ENCODE measurements at places on chromosomes 6 and 20.

DNA sequence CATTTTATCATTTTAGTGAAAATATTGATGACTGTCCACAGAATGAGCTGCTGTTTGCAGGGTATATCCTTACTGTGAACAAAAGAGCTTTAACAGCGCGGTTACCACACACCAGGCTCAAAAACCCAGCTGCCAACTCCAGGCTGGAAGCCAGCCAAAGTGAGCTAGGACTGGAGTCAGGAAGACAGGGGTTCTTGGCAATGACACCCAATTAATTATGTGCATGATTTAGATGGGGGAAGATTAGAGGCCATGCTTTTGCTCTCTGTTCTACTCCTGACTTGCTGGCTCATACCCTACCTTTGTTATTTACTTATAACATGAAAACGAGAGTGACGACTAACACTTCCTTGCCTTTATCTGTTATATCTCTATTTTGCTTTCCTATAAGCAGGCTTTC is 128.9 kb upstream of the SHLD1 start:
- DNase-seq, result no peak

- peak; percentile 7 for DNase-seq
Measured at GRCh38 chr6:24126586-24127192, 674 bp downstream of the NRSN1 start.

DNA sequence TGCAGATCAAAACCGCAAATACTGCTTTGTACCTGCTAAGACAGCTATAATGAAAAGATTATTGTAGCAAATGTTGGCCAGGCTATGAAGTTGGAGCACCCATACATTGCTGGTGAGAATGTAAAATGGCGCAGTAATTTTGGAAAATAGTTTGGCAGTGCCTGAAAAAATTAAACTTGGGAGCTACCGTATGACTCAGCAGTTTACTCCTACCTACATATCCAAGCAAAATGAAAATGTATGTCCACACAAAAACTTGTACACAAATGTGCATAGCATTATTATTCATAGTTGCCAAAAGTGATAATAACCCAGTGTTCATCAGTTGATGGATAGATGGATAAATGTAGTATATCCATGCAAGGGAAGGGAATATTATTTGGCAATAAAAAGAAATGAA is 13.3 kb downstream of the DSTN start:
- DNase-seq, result no peak

GRCh38 chr6:57432157-57432556 is 114.7 kb downstream of the PRIM2 start:
- no peak for DNase-seq

DNA sequence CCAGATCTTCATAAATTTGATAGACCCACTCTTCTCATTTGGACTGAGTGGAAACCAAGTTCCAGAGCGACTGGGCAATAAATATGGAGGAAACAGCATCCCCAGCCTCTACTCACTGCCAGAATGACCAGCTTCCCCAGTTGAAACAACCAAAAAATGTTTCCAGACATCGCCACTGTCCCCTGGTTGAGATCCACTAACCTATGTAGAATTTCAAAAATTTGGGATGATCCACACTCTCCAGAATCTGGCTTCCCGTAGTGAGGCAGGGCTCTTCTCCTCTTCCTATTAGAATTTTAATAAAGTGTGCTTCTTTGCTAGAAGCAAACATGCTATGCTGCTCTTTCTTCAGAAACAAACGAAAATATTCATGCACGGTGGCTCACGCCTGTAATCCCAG is 287.0 kb upstream of the SUPT3H start:
- no peak for DNase-seq

DNA sequence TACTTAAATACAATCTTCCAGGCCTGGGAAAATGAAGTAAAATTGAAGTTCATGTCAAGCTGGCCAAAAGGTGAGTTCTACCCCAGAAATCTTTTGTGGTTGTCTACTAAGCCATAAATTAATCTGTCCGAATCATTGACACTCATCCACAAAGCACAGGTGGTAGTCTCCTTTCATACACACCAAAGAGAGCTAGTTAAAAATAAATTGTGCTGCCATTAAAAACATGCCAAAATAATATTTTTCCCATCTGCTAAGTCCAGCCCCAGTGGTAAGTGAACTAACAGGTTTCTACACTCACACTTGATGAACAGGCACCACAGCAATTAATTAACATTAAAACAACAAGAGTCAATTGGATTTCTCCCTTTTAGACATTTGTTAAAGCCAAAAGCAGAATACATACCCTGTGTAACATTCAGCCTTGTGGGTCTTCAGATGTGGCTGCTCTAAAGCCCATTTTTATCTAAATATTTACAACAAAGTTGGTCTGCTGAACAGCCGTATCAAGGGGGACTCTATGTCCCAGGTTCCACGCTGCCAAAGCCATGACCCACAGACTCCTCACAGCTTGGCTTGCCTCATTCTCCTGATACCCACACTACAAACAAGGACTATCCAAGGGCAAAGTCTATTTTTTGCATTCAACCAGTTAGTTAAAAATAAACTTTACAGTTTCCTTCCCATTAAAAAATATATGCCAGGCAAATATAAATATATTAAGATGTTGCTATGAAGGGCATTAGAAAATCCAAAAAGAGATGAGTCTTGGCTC is 490.4 kb downstream of the BMP2 start:
- no peak for DNase-seq

DNA sequence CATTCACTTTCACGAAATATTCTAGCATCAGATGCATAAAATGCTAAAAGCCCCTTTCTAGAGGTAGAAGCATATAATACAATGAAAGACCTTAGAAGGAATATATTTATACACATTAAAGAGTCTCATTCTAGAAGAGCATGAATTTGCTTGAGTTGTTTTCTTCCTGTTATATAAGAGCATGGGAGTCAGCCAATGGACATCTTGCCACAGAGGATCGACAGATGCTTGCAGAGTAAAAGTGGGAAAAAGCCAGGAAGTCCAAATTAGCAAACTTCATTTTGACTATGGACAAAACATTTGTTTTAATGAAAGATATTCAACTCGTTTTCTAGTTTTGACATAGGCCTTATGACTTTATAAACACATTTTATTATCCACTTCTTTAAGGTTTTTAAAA is 44.2 kb upstream of the RIPPLY2 start:
- no peak for DNase-seq

DNA sequence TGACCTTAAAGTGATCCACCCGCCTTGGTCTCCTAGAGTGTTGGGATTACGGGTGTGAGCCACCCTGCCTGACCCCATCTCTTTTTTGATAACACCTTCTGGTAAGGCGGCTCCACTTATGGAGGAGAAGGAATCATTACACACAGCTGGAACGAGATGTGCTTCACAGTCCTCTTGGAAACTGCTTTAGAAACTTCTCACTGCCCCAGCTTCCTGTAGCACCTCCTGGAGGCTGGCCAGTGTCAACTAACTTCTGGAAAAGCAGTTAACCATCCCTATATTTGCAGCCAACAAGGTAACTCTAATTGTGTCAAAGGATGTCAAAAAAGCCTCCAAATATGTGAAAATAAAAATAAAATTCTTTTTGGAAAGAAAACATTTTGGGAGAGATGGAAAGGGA is 48.8 kb upstream of the BCLAF1 start:
- DNase-seq, result no peak

GRCh38 chr6:142857796-142858555 is 87.0 kb downstream of the HIVEP2 start:
- no peak for DNase-seq

GRCh38 chr20:2816583-2817340 is 598 bp downstream of the TMEM239 start:
- DNase-seq, result no peak

- DNase-seq, result no peak
Measured at GRCh38 chr6:79149884-79150283, 71.8 kb upstream of the PHIP start.

- no peak for DNase-seq
Measured at GRCh38 chr6:98831057-98831958, 3.1 kb upstream of the POU3F2 start.

GRCh38 chr6:140586426-140587061 is 1212.1 kb upstream of the CITED2 start:
- no peak for DNase-seq

DNA sequence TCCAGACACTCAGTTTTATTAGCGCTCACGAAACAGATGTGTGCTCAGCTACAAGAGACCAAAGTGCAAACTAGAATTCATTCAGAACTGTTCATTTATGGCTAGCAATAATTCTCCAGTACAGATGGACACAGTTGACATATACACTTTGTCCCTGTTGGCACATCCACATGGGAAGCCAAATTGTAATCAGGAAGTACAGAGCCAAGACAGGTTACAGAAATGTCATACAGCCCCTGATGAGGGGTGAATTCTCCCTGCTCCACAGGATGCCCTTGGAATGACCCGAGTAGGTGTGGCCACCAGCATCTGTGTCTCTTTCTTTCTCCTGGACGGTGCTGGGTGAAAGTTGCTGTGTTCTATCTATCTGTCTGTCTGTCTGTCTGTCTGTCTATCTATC is 7.6 kb downstream of the DHX35 start:
- no peak for DNase-seq

GRCh38 chr6:118485601-118486550 is 62.2 kb upstream of the PLN start:
- DNase-seq, result no peak

DNA sequence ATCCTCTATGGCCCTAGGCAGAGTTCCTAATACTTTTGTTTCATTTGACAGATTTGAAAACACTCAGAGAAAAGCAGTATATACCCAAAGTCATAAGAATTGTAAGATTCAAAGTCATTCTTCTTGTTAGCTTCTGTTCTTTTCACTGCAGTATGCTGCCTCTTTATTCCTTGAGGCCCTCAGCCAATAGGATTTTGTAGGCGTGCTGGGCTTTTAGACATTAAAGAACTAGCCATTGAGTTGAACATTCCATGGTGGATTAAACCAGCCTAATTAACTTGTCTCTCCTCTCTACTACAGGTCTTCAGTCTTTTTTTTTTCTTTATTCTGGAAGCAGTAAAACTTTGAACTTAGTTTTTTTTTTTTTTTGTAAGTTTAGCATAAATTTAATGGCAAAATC is 186.3 kb downstream of the PLCB4 start:
- no peak for DNase-seq

- peak; percentile 32 for DNase-seq
Measured at GRCh38 chr20:44959638-44960102, 527 bp downstream of the TOMM34 start.

- DNase-seq, result no peak
Measured at GRCh38 chr6:137133122-137133521, 40.3 kb downstream of the IL22RA2 start.

DNA sequence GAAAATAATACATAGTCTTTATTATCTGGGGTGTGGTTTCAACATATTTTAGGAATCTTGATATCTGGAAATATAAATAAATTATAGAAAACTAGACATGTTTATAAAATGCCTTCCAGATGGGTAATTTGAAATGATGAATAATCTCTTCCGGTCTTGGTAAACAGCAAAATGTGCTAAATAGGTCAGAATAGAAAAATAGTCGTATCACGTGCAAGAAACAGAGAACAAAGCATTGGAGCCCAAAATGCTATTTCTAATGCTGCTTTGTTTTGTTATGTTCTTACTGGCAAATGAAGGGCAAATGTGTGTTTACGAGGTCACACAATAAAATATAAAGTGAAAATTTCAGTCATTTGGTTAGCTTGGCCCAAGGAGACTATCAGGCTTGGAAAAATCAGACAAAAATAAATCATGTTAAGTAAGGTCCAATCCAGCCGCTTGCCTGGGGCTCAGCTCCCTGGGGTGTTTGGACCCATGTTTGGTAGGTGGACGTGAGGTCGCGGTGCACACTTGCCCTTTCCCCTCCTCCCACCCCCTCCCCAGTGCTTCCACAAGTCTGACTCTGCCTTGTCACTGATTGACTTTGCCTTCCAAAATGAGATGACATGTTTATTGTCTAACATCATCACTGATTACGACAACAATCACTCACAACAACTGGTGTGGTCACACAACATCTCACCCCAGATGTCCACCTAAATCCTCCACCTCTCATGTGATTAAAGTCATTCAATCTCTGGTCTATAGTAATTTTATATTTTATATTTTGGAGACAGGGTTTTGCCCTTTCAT is 56.0 kb downstream of the RIN2 start:
- DNase-seq, result no peak

- no peak for DNase-seq
Measured at GRCh38 chr6:163667372-163668060, 253.0 kb downstream of the QKI start.

DNA sequence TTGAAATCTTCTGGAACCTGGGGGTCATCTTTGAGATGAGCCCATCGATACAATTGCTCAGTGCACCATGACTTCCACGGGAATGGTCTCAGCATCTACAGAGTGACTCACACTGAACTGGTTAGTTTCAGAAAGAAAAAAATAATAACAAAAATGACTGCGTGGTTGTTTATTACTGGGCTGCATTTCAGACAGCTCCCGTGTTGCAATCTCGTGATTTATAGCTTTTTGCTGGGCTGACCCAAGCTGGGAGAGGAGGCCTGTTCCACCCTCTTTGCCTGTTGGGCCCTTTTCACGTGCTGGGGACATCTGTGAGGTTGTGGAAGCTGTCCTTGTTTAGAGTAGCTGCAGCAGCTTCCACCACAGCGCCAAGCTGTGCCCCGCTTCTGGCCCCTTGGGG is 225.5 kb downstream of the BMP7 start:
- no peak for DNase-seq

- DNase-seq, result no peak
Measured at GRCh38 chr6:71402096-71402495, 113.5 kb downstream of the OGFRL1 start.

GRCh38 chr20:60804240-60804917 is 447.7 kb upstream of the CDH4 start:
- no peak for DNase-seq

GRCh38 chr6:53961679-53962370 is 149.4 kb upstream of the MLIP start:
- peak; percentile 9 for DNase-seq

GRCh38 chr20:39878320-39878719 is 810.7 kb downstream of the MAFB start:
- no peak for DNase-seq

DNA sequence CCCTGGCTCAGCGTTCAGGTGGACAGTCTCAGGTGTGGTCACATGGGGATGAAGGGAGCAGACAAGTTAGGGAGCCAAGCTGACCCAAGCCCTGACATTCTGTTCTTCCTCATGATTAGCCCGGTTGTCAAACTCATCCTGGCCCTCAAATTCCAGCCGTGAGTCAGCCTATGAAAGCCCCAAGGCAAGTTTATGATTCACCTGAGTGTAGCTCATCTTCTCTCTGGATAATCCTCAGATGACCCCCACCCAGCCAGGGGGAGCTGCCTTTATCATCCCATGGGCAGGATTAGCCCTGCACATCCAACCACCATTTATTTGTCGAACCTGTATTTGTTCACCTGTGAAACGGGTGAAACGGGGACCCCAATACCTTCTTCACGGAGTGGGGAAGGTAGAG is 161.9 kb downstream of the DHX35 start:
- DNase-seq, result no peak

DNA sequence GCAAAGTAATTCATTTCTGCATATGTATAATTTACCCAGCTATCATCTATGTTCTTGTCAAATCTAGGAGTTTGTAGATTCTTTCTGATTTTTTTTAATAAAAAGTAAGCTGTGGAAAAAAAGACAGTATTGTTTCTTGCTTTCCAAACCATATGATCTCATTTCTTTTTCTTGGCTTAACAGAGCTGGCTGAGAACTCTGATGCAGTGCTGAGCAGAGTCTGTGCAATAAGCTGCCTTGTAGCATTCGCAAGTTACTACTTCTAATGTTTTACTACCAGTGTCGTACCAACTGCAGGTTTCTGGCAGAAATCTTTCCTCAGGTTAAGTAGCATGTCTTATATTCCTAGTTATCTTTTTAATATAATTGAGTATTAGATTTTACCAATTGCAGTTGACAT is 15.6 kb downstream of the RRBP1 start:
- no peak for DNase-seq
